ENCODE measurements at places on chromosomes 5 and 9. TPM values are rescaled to one million over a fixed set of nuclear protein-coding genes. Genes with fewer than 3 reads are reported as not detected.

The TMEM252 gene
- total RNA-seq, result not detected

The SLC12A7 gene
- total RNA-seq, result 32.6 TPM

The ACER2 gene
- total RNA-seq, result 3.3 TPM

DNA sequence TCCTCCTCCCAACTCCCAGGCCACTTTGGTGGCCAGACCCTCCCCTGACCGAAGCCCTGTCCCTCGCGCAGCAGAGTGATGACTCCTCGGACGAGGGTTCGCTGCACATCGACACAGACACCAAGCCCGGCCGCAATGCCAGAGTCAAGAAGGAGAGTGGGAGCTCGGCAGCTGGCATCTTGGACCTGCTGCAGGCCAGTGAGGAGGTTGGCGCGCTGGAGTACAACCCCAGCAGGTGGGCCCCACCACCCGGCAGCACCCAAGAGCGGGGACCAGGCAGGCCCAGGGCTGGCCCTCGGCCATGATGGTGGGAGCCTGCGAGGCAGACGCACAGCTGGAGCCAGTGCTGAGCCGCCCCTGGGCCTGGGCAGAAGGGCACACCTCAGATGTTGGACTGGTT, 90.6 kb downstream of the PHF2 start:
- no peak overlapping the region for H3K27ac ChIP-seq
- DNase-seq, result no peak
- peaks cover 3% of the 10 kb centered on the region for H3K36me3 ChIP-seq
- no peaks in the 10 kb centered on the region for H3K4me1 ChIP-seq

GRCh38 chr5:133950821-133951612, 17.4 kb downstream of the C5orf15 start:
- DNase-seq, result no peak
- H3K36me3 ChIP-seq, result peaks cover 9% of the 10 kb centered on the region
- no peaks in the 10 kb centered on the region for H3K4me1 ChIP-seq
- H3K27me3 ChIP-seq, result no peaks in the 10 kb centered on the region

DNA sequence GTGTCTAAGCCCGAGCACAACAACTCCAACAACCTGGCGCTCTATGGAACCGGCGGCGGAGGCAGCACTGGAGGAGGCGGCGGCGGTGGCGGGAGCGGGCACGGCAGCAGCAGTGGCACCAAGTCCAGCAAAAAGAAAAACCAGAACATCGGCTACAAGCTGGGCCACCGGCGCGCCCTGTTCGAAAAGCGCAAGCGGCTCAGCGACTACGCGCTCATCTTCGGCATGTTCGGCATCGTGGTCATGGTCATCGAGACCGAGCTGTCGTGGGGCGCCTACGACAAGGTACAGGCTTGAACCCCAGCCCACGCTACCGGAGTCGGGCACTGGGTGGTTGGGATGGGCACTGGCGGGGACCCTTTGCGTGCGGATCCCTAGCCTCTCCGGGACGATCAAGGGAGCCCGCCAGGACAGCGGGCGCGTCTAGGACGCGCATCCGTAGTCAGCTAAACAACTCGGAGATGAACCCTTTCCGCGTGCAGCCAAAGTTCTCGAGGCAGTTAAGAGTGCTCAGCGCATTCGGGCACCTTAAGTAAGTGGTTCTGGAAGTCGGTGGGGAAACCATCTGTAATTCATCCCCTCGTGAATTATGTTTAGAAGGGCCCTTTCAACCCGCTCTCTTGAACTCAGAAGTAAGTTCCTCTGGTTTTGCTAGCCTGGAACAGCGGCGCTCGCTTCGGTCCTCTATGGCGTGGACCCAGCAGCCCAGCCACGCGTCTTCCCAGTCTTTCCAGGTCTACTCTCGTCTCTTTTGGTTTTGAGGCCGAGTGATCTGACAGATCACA, 1.3 kb downstream of the KCNN2 start:
- H3K36me3 ChIP-seq, result peaks cover 3% of the 10 kb centered on the region
- peaks cover 46% of the 10 kb centered on the region for H3K27me3 ChIP-seq
- peak overlapping the region; percentile 19 for H3K27ac ChIP-seq
- peaks cover 3% of the 10 kb centered on the region for H3K4me1 ChIP-seq

- no peak overlapping the region for H3K27ac ChIP-seq
- no peak for DNase-seq
- H3K4me1 ChIP-seq, result no peaks in the 10 kb centered on the region
- H3K27me3 ChIP-seq, result no peaks in the 10 kb centered on the region
These were observed 376.6 kb upstream of the SEMA6A start for GRCh38 chr5:116951219-116951618.
